T47D (cell line): ENCODE measurements at places on chromosomes 5 and 9.

- no peak for DNase-seq
These were observed 122.8 kb downstream of the DPYSL3 start for GRCh38 chr5:147387109-147387508.

GRCh38 chr5:79856456-79857055 lies 134.5 kb downstream of the MTX3 start:
- no peak for DNase-seq

DNA sequence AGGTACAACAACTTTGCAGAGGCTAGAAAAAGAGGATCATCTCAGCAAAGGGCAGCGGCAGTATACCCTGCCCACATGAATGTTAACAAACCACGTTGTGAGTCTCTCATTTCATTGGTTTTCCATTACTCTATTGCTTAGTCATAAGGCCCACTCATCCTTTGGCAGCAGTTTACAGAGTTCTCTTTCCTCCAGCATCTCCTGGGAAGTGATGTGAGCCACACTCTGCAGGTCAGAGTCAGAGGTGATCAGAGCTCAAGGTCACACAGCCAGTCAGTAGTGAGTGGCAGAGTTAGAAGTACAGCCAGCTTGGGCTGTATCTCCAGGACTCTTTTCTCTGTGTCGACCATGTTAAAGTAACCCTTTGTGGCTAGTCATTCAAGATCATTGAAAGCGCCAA lies 599.6 kb upstream of the GRAMD2B start:
- DNase-seq = no peak

GRCh38 chr9:133103183-133103986 lies 17.7 kb downstream of the RALGDS start:
- DNase-seq = peak; percentile 66

DNA sequence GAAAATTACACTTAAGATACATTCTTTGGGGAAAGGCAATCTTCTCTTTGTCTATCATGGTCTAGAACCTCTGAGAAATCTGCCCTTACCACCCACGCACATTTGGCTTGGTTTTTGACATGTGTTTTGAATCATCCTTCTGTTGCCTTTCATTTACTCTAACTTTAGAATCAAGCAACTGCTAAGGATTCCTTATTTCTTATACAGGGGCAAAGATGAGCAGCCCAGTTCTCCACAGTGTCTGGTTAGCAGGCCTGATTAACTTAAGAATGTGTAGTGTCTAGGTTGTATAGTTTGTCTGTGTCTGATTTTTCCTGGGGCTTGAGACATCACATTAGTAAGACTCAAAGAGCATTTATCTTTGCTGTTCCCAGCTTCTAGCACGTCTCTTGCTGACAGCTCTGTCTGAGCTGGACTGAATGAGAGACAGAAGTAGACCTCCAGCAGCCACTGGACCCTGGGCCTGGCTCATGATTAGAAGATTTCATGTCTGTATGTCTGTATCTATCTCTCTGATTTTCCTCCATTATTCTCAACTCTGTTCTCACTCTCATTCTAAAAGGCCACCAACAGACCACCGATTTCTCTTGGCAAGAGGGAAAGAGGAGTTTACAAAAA lies 31.8 kb upstream of the PCA3 start:
- DNase-seq = no peak

DNA sequence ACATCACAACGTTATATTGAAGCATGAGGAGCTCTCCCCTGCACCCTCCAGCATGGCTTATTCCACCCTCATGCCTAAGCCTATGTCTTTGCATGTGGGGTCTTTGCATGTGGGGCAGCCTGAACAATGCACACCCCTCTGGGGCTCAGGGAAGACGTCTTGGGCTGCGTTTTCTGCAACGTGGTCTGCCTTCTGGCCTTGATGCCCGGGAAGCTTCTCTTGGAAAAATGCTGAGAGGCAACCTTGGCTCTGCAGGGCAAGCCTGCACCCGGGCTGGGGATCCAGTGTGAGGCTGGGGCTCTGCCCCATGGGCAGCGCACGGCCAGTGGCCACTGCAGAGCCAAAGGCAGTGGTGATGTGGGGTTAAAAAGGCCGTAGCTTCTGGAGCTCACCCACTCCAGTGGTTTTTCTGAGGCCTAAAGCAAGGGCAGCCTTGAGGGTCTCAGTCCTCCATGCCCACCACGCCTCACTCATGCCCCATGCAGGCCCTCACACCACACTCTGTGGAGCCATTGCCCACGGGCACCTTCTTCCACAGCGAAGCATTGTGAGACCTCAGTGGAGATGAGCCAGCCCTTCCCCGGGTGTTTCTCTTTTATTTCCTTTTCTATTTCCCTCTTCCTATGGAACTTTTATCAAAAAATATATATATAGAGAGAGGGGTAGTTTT lies 112.2 kb downstream of the MRPL36 start:
- no peak for DNase-seq

- DNase-seq = no peak
These were observed 5.3 kb downstream of the PRELID2 start for GRCh38 chr5:145829708-145830361.

DNA sequence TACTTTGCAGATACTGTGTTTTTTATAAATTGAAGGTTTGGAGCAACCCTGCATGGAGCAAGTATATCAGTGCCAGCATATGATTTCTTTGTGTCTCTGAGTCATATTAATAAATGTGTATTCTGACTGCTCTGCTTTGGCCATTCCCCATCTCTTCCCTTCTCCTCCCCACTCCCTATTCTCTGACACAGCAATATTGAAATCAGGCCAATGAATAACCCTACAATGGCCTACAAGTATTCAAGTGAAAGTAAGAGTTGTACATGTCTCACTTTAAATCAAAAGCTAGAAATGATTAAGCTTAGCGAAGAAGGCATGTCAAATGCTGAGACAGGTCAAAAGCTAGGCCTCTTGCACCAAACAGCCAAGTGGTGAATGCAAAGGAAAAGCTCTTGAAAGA lies 82.2 kb upstream of the TLX3 start:
- DNase-seq = no peak

- peak; percentile 48 for DNase-seq
These were observed 13.9 kb downstream of the NINJ1 start for GRCh38 chr9:93119953-93120845.

- no peak for DNase-seq
These were observed 13.8 kb downstream of the AOPEP start for GRCh38 chr9:94740145-94740840.
